ENCODE measurements at places on chromosomes 7 and 10.

DNA sequence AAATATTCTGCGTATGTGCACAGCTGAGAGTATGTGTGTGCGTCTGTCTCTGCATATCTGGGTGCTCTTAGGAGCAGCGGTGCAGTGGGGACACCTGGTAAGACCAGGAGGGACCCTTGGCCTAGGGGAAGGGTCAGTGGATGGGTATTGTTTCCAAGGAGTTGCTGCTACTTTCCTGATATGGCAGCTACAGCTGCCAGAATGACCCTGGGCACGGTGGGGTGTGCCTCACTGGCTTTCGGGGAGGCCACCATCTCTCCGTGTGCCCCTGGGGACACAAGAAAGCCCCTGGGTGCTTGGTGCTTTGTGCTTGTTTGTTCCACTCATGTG, 8.6 kb downstream of the PFKFB3 start:
- DNase-seq = no peak

- DNase-seq = no peak
These were observed 683.9 kb downstream of the MAGI2 start for GRCh38 chr7:78769481-78770101.

GRCh38 chr7:28479507-28479947, 67.2 kb downstream of the CREB5 start:
- no peak for DNase-seq

DNA sequence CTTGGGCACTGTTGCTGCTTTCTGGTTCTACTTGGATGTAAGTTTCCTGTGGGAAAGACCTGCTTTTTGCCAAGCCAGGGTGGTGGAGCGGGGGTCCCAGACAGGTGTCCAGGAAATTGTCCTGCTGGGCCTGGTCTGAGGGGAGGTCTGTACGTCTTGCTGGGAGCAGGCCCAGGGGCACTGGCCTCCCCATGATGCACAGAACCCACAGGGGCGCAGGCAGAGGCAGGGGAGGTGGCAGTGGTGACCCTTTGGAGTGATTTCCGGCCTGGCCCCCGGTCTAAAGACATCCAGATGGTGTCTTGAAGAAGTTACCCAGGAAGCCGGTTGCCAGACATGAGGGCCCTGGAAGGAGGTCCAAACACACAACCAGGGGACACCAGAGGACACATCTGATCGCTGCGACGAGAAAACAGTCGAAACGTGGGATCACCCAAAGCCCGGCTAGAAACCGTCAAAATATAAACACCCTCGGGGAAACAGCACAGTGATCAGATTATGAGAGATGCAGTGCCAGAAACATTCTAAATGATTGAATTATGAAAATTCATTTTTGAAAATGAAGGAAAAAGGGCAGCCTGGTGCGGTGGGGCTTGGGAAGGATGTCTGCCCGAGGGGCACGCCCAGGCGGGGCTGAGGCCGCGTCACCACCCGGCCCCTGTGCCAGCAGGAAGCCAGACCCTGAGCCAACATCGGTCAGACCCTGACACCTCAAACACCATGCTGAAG, 59.6 kb downstream of the TMEM270 start:
- DNase-seq = no peak

- DNase-seq = peak; percentile 81
These were observed 85.1 kb upstream of the GTF2I start for GRCh38 chr7:74572301-74572979.

GRCh38 chr7:8131694-8132605, 130.0 kb downstream of the ICA1 start:
- DNase-seq = peak; percentile 93

DNA sequence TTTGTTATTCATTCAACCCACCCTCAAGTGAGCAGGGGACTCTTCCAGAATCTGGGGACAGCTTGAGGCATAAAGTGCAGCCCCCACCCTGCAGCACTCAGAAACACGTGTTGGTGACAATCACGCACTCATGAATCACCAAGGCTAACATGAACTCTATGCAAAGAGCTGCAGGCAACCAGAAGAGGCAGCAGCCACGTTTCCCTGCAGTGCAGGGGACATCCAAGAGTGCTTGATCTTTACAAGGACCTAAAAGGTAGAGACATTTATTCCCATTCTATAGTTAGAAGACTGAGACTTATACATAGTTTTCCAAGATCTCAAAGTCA, 135.2 kb upstream of the GDF10 start:
- no peak for DNase-seq

- DNase-seq = no peak
These were observed 250.3 kb downstream of the PTEN start for GRCh38 chr10:88113657-88114272.

- DNase-seq = no peak
These were observed 87.3 kb downstream of the C10orf105 start for GRCh38 chr10:71632200-71632820.

DNA sequence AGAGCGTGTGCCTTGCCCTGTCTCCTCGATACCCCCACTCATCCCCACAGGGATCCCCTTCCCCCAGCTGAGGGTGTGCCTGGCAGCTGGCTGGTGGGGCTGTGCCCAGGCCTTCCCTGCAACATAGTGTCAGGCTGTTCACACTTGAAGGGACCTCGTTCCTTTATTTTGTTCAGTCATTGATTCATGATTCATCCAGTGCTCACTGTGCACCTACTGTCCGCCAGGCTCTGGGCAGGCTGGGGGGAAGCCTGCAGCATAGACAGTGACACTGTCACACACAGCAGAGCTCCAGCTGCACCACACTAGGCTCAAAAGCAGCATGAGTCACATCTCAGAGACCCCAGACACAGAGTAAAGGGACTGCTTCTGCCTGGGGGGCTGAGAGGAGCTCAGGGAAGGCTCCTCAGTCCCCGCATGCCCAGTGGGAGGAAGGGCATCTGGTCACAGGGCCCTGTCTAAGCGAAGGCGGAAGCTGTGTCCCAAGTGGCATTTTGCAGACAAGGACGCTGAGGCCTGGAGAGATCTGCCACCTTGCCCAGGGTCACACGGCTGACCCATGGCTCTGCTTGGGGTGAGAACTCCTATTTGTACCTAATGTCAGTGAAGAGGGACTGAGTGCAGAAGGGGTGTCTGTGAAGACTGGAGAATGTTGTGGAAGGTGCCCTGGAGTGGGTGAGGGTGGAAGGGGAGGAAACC, 27.9 kb downstream of the CDH23 start:
- DNase-seq = no peak

DNA sequence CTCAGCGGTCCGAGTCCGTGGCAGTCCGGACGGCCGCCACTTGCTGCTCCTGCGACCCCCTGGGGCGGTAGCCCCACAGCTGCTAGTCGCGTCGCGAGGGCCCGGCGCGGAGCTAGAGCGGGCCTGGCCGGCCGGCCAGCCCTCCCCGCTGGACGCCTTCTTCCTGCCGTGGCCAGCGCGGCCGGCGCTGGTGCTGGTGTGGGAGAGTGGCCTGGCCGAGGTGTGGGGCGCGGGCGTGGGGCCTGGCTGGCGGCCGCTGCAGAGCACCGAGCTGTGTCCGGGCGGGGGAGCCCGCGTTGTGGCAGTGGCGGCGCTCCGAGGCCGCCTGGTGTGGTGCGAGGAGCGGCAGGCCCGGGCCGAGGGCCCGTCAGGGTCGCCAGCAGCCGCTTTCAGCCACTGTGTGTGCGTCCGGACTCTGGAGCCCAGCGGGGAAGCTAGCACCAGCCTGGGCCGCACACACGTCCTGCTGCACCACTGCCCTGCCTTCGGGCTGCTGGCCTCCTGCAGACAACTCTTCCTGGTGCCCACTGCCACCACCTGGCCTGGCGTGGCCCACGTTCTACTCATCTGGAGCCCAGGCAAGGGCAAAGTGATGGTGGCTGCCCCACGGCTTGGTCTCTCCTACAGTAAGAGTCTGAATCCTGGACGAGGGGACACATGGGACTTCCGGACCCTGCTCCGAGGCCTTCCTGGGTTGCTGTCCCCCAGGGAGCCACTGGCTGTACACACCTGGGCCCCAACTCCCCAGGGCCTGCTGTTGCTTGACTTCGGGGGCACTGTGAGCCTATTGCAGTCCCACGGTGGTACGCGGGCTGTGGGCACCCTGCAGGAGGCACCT, 631 bp downstream of the HPS6 start:
- peak; percentile 30 for DNase-seq

DNA sequence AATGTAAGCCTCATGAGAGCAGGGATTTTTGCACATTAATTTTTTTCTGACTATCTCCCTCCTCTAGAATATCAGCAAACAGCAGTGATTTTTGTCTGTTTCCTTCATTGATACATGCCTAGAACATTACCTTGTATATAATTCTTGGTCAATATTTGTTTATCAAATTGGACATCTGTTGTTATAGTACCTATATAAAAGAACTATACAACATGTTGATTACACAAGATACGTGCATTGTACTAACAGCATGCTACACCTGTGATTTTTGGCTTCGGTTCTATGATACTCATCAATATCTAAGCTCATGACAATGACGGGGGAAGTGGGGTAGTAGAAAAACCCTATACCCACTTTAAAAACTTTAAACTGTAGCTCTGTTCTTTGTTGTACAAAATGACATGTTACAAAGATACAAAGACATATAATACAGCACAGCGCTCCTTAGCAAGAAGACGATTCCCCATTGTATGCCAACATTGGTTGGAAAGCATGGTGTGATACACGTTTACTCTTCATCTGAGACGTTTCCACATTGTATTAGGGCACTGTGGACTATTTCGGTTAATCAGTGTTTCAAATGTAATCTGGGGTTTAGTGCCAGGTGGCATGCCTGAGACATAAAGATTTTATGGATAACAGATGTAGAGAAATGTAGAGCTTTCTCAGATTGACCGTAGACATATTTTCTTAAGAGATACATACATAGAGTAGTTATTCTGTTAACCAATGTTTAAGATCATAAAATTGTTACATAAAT, 70.5 kb upstream of the FOXP2 start:
- no peak for DNase-seq

GRCh38 chr10:15346440-15347141, 24.5 kb downstream of the FAM171A1 start:
- no peak for DNase-seq

DNA sequence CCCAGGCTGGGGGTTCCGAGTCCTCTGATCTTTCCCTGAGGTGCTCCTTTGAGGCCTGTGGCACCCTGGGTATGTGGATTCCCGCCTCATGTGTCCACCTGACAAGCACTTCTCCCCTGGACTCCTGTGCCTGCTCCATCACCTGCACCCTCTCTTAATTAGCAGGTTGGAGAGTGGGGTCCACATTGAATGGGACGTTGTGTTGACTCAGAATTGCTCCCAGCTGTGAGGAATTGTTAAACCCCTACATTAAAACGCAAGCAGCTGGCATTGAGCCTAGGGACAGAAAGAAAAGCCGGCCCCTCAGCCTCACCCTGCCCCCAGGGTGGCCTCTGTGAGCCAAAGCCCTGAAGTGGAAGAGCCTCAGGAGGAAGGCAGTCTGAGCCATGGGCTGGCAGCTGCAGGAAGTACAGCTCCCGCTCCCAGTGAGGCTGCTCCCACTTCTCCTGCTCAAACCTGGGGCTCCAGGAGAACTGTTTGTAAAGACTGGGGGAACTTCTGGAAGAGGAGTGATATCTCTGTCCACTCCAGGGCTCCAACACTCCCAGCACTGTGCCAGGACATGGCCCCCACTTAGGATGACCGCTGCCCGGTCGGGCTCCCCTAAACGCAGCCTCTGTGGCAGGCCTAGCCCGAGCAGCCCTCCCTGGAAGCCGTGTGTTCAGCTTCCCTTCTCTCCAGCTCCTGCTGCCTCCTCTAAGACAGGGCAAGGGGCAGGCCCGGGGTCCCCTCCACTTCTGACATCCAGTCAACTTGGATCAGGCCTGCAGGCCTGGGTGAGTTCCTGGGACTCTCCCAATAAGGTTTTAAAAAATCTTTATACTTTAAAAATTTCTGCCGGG, 1.8 kb upstream of the OPN4 start:
- DNase-seq = no peak

- no peak for DNase-seq
These were observed 3.3 kb upstream of the MTERF1 start for GRCh38 chr7:91883676-91884362.

DNA sequence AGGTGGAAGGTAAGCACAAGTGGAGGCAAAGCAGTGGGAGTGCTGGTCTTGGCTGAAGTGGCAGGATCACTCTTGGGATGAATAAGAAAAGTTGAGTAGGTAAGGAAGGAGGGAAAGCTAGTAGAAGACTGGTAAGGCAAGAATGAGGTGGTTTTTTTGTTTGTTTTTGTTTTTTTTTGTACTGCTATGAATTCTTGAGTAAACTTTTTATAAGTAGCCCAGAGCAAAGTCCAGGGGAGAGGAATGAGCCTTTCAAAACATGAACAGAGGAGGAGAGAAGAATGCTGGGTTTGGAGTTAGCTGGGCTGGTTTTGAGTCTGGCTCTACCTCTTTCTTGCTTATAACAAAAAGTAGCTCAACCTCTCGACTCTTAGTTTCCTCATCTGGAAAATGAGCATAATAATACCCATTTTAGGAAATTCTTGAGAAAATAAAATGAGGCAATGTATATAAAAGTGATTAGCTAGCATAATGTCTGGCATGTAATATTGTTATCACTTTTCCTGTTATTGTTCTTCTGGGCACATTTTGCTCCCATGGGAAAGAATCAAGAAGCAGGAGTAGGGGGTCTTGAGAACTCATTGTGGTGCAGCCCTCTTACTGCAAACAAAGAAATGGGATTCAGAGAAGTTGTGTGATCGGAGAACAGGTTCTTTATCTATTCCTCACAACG, 24.1 kb upstream of the LRRC17 start:
- no peak for DNase-seq

DNA sequence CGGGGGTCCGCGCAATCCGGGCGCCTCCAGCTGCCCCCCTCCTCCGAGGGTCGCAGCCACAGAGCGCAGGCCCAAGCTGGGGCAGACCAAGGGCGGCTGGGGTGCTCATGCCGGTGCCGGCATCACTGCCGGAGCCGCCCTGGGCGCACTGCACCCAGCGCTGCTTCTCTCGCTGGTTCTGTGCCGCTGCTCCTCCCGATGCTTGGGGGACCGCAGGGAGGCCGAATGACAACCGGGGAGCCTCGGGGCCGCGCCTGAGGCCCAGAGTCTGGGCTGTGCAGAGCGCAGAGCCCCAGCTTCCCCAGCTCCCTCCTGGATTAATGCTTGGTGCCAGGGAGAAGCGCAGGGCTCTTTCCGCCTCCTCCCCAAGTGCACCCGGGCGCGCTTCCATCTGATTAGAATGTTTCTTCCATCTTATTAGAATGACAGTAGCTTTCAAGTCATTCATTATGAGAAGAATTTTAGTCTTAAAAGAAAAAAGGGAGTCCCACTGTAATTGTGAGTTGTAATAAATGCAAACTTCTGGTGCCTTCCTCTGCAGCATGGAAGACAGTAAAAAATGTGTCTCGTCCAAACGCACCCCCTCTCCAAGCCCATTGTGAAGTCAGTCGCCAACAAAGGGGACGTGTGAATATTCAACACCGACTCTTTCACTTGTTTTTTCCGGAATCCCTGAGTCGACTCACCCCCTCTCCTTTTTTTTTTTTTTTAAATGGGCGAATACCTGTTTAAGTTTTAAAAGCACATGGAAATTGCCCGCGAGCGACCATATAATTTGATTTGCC, 19.5 kb upstream of the PTF1A start:
- no peak for DNase-seq
